ENCODE measurements at places on chromosomes 1 and 21. TPM values are rescaled to one million over a fixed set of nuclear protein-coding genes. Genes with fewer than 3 reads are reported as not detected.

DNA sequence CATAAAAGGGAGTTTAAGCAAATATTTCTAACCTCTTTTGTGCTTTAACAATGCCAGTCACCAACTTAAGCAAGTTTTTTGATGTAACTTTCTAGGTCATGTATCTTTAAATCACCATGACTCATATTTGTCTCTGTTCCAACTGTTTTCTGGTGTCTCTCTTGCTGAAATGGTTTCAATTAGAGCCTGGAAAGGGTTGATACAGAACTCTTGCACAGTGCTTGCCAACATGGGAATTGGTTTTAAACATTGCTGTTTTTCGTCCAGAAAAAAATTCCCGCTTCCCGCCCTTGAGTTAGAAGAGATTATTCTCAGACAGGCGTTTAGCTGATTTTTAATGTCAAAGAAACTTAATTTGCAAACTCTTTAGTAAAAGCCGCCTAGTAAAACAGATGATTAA is 46.4 kb upstream of the SLC22A15 start:
- no peak for DNase-seq

DNA sequence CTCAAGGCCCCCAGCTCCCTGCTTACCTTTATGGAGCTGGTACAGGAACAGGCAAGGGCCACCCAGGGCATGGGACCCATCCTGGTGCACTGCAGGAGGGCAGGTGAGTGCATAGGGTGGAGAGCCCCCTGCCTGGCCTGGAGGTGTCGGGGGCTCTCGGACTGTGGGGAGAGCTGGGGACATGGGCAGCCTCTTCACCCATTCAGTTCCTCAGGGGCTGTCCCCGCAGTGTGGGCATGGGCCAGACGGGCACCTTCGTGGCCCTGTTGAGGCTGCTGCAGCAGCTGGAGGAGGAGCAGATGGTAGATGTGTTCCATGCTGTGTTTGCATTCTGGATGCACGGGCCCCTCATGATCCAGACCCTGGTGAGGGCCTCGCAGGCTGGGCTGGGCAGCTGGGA is 7.3 kb upstream of the LGR6 start:
- DNase-seq = no peak

- no peak for DNase-seq
Observed at GRCh38 chr1:144551107-144551542, 41.6 kb upstream of the PPIAL4F start.

DNA sequence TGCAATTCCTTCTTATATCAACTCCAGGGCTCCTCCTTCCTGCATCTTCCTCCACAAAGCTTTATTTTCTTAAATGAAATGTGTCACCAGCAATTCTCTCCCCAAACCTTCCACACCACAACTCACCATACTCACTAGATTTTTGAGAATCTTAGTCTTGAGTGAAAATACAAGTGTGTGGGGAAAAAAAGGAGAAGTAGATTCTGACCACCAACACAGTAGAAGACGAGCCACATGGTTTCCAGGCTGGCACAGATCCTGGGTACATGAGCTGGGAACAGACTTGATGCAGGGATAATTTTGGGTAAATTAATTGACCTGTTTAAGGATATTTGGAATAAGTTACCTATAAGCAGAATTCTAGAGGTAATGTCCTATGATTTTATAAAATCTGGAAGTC is 72.8 kb upstream of the KCNJ15 start:
- no peak for DNase-seq

DNA sequence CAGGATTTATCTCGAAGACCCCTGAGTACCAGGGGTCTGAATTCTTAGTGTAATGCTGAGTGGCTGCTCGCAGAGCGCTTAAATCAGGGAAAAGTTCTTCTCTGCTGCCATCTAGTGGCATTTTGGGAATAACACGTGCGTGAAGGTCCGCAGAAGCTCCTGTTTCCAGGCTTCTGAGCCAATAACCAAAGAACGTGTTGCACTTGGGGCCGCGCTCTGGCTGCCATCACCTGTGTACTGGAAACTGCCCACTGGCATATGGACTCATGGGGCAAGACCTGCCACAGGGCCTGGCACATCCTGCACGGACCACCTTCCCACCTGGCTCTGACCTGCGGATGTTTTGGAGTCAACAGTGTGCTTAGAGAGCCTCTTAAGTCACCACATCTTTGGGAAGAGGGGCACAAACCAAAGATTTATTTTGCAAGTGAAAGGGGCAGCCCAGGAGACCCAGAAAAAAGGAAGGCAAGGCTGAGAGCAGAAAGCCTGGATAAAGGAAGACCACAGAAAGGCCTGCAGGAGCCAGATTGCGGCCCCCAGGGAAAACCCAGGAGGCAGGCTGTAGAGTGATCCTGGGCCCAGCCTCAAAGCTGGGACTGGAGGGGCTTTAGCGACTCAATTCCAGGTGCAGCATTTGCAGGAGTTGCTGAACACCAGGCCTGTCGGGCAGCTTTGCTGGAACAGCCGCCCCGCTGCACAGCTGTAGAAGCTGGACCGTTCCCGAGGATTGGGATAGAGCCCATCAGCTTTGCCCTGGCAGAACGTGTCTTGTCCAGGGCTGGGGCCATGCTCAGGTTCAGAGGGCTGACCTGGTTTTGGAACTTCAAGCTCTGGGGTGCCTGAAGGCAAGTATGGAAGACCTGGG is 13.0 kb downstream of the CHIT1 start:
- DNase-seq = no peak

DCST1 gene
- not detected for total RNA-seq

MMP23B gene
- 4.8 TPM for total RNA-seq

SLC5A9 gene
- not detected for total RNA-seq
